ENCODE measurements at places on chromosomes 12 and 14. TPM values are rescaled to one million over a fixed set of nuclear protein-coding genes. Genes with fewer than 3 reads are reported as not detected.

GRCh38 chr12:124370851-124371250, 76.0 kb downstream of the RFLNA start:
- DNase-seq = no peak

Gene NUMB
- total RNA-seq = 50.3 TPM

DNA sequence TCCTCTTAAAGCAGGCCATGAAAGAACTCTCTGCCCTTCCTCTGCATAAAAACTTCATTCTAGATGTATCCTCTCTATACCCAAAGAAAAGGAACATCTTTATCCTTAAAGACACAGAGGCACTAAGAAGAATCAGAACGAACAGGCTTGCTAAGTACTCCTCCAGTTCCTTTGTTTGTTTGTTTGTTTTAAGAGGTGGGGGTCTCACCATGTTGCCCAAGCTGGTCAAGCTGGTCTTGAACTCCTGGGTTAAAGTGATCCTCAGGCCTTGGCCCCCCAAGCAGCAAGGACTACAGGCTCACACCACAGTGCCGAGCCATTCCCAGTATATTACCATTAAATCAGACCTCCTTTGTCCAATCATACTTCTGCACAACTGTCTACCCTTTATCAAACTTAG, 14.0 kb downstream of the GDF3 start:
- no peak for DNase-seq

GRCh38 chr12:119593578-119594398, at the start of gene TMEM233:
Gene TMEM233, plus strand, starts transcription at chr12:119593774. Its CDS starts 75 bp downstream, at chr12:119593849.
- DNase-seq = no peak

DNA sequence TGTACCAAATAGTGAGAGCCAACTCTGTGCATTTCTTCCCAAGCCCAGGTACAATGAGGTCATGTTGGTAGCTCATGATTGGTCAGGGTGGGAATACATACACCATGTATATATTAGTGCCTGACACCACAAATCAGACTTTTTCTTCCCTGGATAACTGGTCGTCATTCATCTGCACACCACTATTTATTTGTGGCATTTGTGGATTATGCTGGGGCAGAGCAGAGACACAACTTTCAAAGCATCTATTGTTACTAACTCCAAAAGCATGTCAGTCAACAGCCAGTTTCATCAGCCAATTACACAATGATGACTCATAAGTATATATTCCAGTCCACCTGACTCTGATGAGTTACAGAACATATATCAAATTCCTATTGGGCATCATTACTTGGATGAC, 181.7 kb downstream of the ADAMTS20 start:
- no peak for DNase-seq

GRCh38 chr12:120121766-120122293, 5.3 kb upstream of the RAB35 start:
- no peak for DNase-seq

DNA sequence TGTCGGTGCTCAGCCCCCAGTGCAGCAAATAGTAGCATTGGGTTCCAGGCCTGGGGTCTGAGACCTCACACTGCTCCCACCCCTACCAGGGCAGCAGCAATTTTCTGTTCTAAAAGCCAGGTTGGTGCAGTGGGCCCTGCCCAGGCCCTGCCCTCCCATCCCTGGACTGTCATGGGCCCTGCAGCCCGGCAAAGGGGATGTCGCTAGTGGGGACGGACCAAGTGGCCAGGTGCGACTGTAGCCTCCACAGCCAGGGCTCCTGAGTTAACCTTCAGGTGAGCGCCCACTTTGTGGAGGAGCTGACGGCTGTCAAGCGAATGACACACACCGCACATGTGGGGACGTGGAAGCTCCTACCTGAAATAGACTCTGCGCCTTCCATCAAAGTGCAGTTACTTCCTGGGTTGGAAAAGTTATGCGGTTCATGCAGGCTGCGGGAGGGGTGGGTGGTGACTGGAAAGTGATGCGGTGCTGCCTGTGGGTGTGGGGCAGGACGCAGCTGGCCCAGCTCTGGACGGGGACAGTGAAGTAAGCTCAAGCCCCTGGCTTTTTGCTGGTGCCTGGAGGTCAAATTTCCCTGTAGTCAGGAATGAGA, 1.5 kb downstream of the INF2 start:
- DNase-seq = no peak

Gene GAPDH
- 4,824 TPM for total RNA-seq

DNA sequence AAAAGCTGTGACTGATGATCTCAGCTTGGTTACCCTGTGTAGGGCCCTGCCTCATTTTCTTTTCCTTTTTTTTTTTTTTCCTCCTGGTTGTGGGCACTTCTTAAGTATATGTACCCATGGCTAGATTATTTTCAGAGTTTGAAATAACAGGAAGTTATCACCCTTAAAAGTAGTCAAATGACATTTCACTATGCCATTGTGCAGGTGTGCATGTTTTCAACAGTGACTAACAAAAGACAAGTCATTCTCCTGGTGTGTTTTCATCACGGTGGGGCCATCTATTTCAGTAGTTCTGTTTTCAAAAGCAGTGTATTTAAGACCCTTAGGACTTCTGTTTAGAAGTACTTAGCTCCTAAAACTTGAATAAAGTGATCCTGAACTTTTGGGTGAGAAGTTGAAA, 15.0 kb downstream of the GABARAPL1 start:
- DNase-seq = no peak

- DNase-seq = no peak
These were observed 4.0 kb upstream of the INF2 start for GRCh38 chr14:104685216-104685997.

DNA sequence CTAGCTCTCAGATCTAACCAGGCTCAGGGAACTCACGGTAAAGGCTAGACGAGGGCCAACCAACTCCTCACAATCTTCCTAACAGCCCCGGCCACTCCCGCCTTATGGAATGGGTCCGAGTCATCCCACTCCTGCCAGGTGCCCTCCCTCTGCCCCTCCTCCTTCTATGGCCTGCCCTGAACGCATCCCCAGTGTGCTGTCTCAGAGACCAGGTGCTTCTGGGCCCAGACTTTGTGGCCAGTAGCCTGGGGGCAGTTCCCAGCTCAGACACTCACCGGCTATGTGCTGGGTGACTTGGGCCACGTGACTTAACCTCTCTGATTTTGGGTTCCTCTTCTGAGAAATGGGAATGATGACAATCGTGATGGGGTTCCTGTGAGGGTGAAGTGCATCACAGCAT, 22.5 kb downstream of the PAPLN start:
- DNase-seq = no peak

GRCh38 chr12:52311285-52311648, 9.9 kb downstream of the KRT83 start:
- no peak for DNase-seq

Gene FAM216A
- 20.0 TPM for total RNA-seq

DNA sequence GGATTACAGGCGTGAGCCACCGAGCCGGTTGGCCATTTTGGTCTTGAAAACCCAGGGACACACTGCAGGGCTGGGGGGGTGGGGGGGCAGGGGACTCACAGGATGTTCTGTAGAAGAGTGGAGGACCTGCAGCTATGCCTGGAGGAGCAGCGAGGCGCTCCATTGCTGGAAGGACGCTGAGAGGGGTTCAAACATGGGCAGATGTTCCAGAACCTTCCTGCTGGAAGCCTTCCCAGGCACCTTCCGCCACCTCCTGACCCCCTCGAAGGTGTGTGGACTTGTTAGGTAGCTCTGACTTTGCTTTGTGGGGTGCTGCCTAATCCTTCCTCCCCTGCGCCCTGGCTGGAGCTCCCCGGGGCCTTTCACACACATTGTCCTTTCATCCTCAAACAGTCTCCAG, 19.6 kb upstream of the PPP1R13B start:
- no peak for DNase-seq

DNA sequence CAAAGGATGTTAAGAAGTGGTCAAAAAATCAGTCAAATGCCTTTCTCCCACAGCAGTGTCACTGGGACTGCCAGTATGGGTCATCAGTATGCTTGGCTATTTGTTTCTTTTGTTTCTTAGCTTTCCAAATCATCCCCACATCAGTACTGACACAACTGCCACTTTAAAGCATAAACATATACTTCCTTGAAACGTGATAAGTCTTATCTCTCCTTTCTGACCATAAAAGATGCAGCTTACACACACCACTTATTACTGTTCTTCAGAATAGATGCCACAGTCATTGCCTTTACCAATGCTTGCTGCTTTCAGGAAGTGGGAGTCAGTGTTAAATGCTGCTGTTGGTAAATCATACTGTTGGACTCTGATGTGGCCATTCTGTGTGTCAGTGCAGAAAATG, 18.6 kb upstream of the GARIN2 start:
- no peak for DNase-seq

Gene TSPAN19
- not detected for total RNA-seq

GRCh38 chr12:15801770-15802744, 12.9 kb upstream of the EPS8 start:
- no peak for DNase-seq

Gene IGFBP6
- total RNA-seq = 2.0 TPM

- no peak for DNase-seq
These were observed 5.0 kb upstream of the MMP19 start for GRCh38 chr12:55847603-55848291.

GRCh38 chr12:125329239-125330102, 264.2 kb downstream of the AACS start:
- no peak for DNase-seq

DNA sequence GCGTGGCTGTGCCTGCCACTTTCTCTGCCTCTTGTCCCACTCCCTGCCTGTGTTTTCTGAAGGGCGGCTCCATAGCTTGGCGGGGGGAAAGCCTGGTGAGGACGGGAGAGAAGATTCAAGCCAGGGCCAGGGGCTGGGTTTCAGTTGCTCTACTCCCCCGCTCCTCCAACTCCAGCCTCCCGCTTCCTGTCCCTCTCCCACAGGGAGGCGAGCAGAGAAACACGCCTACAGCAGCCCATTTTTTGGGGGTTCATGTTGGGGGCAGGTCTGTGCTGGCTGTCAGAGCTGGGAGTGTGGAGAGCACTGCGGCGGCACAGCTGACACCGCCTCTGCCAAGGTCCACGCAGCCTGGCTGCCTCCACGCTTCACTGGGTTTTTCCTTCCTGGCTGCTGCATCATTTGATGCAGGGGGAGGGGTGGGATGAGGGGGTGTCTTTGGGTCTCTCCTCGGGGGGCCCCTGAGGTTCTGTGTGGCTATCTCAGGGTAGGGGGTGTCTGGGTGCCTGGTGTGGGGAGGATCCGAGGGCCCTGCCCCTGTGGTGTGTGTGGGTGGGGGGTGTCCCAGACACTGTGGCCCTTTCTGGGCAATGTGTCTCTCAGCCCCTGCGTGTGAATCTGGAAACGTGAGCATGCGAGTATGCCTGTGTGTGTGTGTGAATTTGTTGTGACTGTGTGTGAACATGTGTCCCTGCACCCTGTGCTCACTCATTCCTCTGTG, 10.7 kb upstream of the KRT80 start:
- DNase-seq = no peak

Data from activated naive CD8-positive, alpha-beta T cell treated with anti-CD3 and anti-CD28 coated beads, Interleukin-2, amount 10 ng/mL, durations not matched to agents 7 days and 5 days (primary cell).